Stimulated activated CD8-positive, alpha-beta memory T cell treated with anti-CD3 and anti-CD28 coated beads, Interleukin-7, amount 100 ng/mL, for 1 hour (primary cell): ENCODE measurements at places on chromosomes 11 and 22.

DNA sequence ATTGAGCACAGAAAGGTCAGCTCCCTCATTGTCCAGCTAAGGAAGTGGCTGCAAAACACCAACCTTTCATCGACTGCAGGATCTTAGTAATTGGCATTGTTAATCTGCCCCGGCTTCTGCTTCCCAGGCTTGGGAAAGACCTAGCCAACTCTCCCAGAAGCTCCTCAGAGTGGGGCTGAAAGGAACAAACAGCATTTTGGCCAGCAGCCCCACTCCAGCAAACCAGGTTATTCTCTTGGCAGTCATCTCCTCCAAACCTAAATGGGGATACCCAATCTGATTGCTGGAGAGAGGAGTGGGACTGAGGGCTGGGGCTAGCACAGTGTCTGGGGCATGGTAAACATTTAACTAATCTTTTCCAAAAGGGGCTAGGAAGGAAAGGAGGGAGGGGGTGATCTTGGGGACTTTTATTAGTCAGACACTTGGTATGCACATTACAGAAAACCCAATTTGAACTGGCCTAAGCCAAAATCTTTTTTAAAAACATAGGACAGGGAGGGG is 294.4 kb downstream of the MN1 start:
- DNase-seq, result no peak

- no peak for DNase-seq
These were observed 31.9 kb downstream of the COMMD9 start for GRCh38 chr11:36257351-36257750.

DNA sequence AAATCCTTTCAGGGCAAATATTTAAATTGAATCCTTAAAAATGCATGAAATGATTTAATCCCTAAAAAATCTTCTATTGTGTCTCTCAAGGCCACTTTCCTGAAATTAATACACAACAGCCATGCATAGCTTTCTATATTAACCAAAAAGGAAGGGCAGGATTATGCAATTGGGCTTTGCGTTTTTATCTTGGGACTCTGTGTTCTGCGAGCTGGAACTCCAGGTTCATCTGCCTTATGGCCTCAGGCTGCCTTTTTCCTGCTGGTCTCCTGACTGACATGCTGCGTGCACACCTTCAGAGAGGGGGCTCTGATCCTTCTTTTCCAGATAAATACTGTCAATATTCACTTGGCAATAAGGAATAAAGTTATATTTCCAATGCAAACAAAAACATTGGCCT is 141.7 kb upstream of the GRIA4 start:
- no peak for DNase-seq

DNA sequence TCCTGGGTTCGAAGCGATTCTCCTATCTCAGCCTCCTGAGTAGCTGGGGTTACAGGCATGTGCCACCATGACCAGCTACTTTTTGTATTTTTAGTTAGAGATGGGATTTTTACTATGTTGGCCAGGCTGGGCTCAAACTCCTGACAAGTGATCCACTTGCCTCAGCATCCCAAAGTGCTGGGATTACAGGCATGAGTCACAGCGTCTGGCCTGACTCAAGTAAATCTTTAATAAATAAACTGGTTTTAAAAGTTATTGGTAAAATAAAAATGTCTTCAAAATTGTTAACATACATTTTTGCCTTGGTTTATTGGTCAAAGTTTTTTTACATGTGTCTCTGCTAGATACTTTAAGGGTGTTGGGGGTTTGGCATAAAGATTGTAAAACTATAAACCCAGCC is 7.3 kb upstream of the PES1 start:
- DNase-seq, result no peak

- no peak for DNase-seq
These were observed 58.5 kb downstream of the GUCY1A2 start for GRCh38 chr11:106959800-106960199.

DNA sequence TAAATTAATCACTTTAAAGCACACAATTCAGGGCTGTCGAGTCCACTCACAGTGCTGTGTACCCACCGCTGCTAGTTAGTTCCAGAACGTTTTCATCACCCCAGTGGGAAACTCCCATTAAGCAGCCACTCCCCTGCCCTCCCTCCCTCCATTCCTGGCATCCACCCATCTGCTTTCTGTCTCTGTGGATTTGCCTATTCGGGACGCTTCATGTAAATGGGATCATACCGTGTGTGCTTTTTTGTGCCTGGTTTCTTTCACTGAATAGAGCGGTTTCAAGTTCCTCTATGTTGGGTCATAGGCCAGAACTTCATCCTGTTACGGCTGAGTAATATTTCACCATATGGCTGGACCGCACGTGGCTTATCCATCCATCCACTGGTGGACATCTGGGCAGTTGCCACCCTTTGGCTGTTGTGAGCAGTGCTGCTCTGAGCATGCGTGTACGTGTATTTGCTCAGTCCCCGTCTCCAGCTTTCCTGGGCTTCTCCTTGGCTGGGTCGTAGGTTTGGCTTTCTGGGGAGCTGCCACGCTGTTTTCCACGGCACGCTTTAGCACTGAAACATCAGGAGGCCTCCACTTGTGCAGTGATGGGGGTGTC is 30.1 kb downstream of the ARHGAP8 start:
- DNase-seq, result no peak

- DNase-seq, result no peak
These were observed 100.7 kb downstream of the CELSR1 start for GRCh38 chr22:46436595-46437175.

GRCh38 chr22:37070744-37071143 is 19.2 kb downstream of the KCTD17 start:
- no peak for DNase-seq

GRCh38 chr11:28461846-28462245 is 353.7 kb downstream of the METTL15 start:
- DNase-seq, result no peak

- DNase-seq, result no peak
These were observed 59.9 kb downstream of the FAT3 start for GRCh38 chr11:92284558-92284957.

DNA sequence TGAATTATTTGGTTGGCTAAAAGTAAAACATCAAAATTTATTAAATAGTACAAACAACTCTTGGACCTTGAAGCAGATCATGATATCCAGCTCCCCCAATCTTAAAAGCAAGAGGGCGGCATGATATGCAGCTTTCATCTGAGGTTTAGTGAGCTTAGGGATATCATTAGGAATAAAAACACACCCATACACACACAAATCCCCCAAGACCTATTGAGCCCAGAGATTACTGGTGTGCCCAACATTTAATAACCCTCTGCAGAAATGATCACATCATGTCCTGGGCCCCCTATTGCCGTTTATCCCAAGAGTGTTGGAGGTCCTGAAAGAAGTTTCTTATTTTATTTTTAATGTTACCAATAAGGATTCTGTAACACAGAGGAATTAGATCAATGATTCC is at the start of gene OR8D1:
Gene OR8D1, minus strand, starts transcription at position 101 of the 400 bp plus-strand sequence. CDS start 3,183 bp downstream, outside the sequence.
- no peak for DNase-seq

GRCh38 chr11:10379426-10379825 is 74.6 kb downstream of the ADM start:
- DNase-seq, result no peak

- no peak for DNase-seq
These were observed 529.5 kb downstream of the ETS1 start for GRCh38 chr11:128057786-128058395.

DNA sequence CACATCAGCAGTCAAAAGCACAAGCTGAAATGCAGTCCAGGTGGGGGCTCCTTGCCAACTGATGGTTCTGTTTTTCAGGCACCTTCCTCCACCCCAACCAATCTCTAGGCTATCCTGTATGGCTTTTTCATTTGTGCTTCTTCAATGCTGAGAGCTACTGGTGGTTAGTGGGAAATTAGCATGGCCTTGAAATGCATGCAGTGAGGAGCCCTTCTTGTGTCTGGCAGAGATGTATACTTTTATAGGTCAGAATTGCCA is 167.4 kb downstream of the NAV2 start:
- DNase-seq, result no peak

- DNase-seq, result no peak
These were observed 49.9 kb upstream of the LMO1 start for GRCh38 chr11:8313504-8314090.

GRCh38 chr22:42080287-42080686 is 787 bp downstream of the SMDT1 start:
- no peak for DNase-seq

DNA sequence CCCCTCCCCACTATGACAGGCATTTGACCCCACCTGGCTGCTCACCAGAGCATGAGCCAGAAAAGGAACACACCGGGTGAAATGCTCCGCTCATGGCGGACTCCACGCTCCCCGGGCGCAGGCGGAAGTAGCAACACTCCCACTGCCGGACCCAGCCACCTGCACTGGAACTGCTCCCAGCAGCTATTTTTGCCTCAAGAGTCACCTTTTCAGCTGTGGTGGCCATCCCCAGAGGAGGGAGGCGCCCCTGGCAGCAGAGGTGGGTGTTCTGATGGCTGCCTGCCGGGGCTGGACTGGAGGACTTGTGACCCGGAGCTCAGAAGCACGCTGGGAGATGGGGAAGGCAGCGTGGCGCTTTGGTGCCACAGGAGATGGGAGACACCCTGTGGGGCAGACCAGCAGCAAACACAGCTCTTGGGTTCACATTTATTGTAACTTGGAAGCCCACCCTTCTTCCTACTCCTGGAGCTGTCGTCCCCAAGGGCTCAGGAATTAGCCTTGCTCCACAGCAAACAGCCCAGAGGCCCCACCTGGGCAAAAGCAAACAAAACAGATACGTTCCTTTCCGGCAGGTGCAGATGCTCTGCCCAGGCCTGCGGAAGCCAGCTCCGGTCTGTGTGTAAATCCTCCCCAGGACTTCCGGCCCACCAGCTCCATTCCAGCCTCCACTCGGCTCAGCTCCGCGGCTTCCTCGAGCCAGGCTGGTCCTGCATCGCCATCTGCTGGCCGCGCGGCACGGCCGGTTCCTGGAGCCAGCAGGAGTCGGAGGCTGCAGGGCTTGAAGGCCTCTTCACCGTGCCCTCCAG is 3.7 kb downstream of the RPS19BP1 start:
- peak; percentile 76 for DNase-seq

DNA sequence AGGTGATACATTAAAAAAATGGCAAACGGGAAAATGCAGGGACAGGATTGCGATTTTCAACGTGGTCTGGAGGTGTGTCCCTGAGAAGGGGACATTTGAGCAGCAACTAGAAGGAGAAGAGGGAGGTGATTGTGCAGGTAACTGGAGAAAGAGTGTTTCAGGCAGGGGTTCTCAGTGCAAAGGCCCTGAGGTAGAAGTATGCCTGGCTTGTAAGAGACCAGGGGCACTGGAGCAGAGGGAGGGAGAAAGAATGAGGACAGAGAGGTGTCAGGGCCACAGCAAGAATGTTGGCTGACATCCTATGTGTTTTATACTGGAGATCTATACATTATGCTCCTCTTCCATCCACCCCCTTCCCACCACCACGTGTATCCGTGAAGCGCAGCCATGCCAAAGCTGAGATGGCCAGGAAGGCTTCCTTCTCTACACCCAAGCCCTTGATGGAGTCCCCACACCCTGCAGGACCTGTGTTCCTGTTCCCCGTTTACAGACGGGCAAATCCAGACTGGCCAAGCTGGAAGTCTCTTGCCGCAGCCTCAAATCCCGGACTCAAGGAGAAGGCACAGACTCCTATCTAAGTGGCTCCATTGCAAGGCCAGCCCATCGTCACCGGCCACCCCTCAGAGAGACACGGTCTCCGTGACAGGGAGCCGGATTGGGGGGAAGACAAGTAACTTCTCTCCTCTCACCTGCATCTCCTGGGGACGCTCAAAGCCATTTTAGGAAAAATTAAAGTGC is 416.1 kb downstream of the MN1 start:
- DNase-seq, result no peak

- DNase-seq, result no peak
These were observed 12.9 kb downstream of the MPEG1 start for GRCh38 chr11:59199546-59200422.

DNA sequence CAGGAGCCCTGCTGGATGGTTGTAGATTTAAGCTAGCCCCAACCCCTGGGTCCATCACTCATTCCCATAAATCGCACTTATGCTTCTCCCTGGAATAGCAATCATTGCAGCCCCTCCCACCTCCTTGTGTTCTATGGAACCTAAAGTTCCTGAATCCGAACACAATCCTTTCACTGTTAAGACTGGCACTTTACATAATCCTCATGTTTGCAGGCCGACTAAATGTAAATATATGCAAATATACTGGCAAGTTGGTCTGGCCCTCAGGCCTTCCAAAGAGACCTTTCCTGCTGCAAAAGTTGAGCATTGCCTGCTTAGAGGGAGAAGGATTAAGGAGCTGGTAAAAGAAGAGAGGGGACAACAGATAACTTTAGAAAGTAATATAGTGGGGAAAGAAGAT is 892.9 kb downstream of the OPCML start:
- no peak for DNase-seq

DNA sequence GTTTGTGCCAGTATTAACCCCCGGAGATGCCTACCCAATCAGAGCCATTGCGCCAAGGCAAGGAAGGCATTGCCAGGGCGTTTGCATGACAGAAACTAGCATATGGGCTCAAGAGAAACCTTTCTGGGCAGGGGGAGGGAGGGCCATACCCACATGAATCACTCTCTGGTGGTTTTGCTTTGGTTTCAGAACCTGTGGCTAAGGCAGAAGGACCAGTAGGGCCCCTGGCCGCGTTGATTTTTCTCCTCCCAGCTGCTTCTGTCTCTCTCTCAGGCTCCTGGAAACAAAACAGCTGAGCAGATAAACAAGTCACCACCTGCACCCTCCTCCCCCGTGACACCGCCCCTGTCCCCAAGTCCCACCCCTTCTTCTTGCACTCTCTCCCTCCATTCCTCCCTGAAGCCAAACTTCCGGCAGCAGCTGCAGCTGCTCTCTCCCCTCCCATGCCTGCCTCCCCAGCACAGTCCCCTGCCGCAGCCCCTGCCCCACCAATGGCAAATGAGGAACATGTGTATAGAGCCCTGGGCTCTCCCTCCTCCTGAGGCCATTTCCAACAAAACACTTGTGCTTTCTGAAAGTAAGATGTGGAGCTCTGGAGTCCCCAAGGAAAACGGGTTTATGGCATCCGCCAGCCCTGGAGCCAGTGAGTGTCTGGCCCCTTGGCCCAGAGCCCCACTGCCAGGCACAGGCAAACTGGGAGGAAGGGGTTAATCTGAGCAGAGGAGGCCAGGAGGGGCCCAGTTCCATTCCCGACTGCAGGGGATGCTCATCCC is 39.0 kb upstream of the ADA2 start:
- no peak for DNase-seq

- no peak for DNase-seq
These were observed 9.7 kb upstream of the SOX10 start for GRCh38 chr22:37994049-37994448.

DNA sequence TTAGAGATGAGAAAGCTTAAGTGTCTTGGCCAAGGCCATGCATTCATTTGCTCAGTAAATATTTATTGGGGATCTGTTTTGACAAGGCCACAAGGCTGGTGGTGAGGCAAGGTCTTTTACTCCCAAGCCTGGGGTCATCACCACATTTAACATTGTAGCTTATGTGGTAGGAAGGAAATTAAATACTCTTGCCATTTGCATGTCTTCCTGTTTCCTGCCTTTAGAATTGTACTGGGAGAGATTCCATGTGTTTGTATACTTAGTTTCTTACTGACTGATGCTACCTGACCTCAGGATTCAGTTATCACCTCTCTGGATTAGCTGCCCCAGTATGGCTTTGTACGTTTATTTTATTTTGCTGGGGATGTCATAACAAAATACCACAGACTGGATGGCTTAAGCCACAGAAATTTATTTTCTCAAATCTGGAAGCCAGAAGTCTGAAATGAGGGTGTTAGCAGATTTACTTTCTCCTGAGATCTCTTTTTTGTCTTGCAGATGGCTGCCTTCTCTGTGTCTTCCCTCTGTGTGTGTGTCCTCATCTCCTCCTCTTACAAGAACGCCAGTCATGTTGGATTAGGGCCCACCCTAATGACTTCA is 44.8 kb downstream of the SPECC1L start:
- DNase-seq, result no peak

GRCh38 chr11:95469258-95469657 is 238.3 kb upstream of the SESN3 start:
- no peak for DNase-seq

- DNase-seq, result no peak
These were observed 10.5 kb downstream of the HEPHL1 start for GRCh38 chr11:94031625-94032024.
